ENCODE measurements at places on chromosomes 13 and 19. TPM values are rescaled to one million over a fixed set of nuclear protein-coding genes. Genes with fewer than 3 reads are reported as not detected.

- no peak for DNase-seq
Measured at GRCh38 chr19:50496189-50497021, 14.6 kb downstream of the JOSD2 start.

DNA sequence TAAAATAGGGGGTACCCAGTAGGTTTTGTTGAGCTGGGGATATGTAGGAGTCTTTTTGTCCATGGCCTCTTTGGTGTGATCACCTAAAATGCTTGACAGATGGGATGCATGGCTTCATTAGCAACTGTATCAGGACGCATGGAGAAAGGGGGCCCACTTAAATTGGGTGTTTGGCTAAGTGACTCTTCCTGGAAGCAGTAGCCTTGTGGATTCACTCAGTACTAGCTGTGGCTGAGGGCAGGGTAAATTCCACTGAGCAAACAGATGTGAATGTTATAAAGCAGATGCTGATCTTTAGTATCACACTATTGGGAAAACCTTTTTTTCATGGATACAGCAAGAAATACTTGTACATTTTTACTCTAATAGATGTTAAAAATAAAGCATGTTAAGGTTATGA is 140.0 kb downstream of the FGF14 start:
- no peak for DNase-seq

- no peak for DNase-seq
Measured at GRCh38 chr13:90696656-90697055, 650.8 kb upstream of the MIR17HG start.

DNA sequence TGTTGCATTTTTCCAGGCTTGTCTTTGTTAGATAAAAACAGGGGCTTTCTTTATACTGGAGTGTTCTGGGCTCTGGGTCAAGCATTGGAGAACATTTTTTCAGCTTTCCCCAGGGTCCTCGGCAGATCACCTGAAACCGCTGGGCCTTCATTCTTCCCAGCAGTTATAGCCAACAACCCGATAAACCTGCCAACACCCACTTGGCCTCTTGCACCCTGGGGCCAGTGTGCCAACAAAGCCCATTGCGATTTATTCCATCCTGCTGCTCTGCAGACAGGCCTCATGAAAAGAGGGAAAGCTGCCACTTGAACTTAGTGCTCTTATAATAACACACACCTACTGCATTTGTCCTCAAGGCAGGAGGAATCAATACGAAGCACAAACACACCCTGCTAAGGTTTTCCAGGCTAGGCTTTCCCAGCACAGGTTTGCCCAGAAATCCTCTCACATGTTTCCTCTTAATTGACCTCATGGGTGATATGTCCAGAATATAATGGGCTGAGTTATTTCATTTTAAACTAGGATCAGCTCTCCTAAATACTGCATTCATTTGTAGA is 669.3 kb downstream of the LIG4 start:
- no peak for DNase-seq

DNA sequence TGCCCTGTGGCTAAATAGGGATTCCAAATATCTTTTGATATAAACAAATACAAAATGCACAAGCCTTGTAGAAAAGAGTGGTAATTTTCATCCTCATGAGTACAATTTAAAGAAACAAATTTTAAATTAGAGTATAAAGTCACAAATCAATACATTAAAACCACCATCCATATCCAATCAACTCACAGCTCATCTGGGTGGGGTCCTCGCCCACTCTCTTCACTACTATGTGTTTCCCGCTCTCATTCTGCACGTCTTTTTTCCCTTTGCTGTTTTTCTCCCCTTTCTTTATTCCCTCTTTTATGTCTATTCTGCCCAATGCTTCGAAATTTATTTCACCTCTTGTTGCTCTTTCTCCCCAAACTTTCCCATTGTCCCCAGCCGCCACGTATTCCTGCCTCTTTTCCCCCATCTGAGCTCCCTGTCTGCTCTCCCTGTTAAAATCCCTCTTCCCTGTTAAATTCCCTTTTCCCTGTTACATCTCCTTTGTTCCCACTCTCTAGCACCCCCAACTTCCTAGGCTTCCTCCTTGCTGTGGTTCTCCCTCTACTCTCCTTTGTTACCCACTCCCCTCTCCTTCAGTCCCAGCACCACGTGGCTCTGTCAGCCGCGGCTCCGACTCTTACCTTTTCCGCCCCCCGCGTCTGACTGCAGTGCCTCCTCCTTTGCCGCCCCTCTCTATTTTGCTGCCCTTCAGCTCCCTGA is 1.3 kb downstream of the ZNF616 start:
- DNase-seq: no peak

Gene NLRP9
- total RNA-seq: not detected

Gene SPRED3
- total RNA-seq: 3.4 TPM
